ENCODE measurements at places on chromosomes 3 and 15.

DNA sequence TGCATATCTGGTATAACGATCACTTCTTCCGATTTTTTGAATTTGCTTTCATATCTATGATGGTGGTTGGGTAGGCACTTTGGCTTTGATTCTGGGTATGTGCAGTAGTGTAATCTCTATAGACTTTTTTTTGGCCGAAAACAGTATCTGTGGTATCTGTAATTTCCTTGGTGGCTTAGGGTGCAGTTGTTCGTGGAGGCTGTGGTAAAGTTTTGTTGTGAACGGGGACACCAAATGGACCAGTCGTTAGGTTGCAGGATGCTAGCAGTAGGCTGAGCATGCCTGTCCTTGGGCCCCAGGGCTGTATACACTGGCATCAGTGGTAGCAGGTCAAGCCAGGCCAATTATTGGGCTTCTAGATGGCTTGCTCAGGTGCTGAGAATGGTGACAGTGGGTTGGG is 55.2 kb downstream of the CCDC66 start:
- DNase-seq = no peak

DNA sequence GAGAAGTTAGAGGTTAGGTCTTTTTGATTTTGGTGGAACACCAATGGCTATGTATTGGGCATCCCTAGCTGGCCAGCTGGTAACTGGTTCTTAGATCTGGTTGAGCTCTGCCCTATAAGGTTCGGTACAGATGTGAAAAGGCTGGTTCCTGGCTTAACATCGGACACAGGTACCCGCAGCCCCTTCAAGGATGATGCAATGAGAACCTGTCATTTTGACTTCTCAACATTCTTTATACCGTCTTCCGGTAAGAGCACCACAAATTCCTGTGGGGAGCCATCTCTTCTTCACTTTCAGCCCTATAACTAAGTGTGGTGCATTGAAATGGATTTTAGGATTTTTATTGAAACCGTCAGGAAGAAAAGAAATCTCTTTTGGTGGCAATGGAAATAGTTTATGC is 222.8 kb downstream of the ADAMTS9 start:
- DNase-seq = no peak

- no peak for DNase-seq
Measured at GRCh38 chr3:64467255-64467944, 220.4 kb downstream of the ADAMTS9 start.

- DNase-seq = no peak
Measured at GRCh38 chr3:34283751-34284150, 485.3 kb downstream of the PDCD6IP start.

- peak; percentile 73 for DNase-seq
Measured at GRCh38 chr3:153768561-153769469, 352.4 kb upstream of the ARHGEF26 start.

Data from GM12865 (cell line).